Activated CD4-positive, alpha-beta T cell treated with anti-CD3 and anti-CD28 coated beads for 4 hours (primary cell): ENCODE measurements at places on chromosomes 4 and X.

DNA sequence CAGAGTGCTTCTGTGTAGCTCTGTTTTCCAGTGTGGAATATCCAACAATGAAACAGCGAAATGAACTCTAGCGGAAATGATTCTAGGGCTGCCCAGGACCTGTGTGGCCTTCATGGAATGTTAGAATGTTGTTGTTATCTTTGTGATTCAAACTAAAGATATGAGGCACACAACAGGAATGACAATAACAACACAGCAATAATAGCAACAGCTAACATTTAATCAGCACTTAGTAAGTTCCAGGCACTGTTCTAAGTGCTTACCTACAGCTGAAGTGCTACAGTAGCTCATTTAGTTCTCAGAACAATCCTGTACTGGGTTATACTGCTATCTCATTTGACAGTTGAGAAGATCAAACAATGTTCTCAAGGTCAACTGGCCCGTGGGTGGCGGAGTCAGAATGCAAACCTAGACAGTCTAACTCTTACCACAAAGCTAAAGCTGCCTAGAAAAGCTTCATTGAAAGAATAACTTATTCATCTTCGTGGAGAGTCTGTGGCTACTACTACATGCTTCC lies 63.7 kb downstream of the MAML3 start:
- DNase-seq: no peak

DNA sequence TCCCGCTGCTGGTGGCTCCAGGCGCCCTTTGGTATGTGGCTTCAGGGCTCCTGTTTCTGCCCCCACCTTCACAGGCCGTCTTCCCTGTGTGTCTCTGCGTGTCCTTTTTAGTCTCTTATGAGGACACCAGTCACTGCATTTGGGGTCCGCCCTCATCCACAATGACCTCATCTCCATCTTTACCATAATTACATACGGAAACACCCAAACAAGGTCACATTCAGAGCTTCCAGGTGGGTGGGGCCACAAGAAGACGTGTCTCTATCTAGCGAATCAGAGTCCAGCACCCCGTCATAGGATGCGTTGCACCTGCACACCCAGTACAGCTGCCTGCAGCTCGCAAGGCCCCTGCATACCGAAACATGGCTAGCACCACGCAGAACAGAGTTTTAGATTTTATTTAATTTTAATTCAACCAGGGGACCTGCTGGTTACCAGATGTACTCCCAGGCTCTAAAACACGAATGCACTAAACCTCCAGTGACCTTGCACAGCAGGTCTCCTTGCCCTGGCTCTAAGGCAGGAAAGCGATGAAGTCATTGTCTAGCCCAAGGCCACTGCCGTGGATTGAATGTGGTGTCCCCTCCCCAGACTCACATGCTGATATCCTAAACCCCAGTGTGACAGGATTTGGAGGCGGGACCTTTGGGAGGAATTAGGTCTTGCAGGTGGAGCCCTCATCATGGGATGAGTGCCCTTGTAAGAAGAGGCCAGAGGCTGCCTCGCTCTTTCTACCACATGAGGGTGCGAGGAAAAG lies 30.3 kb downstream of the ABLIM2 start:
- DNase-seq: no peak

GRCh38 chr4:82097504-82097903 lies 276.3 kb downstream of the HNRNPD start:
- DNase-seq: no peak

- DNase-seq: peak; percentile 18
These were observed 37.4 kb downstream of the MAML3 start for GRCh38 chr4:140116442-140117104.

GRCh38 chrX:150873616-150874015 lies 24.9 kb downstream of the CD99L2 start:
- no peak for DNase-seq

- DNase-seq: no peak
These were observed 2.9 kb upstream of the UNC5C start for GRCh38 chr4:95551653-95552052.

GRCh38 chr4:86657382-86657781 lies 63.3 kb downstream of the PTPN13 start:
- DNase-seq: no peak
